Adrenal gland (tissue), 19 donors: ENCODE measurements at places on chromosomes 7 and 10.

DNA sequence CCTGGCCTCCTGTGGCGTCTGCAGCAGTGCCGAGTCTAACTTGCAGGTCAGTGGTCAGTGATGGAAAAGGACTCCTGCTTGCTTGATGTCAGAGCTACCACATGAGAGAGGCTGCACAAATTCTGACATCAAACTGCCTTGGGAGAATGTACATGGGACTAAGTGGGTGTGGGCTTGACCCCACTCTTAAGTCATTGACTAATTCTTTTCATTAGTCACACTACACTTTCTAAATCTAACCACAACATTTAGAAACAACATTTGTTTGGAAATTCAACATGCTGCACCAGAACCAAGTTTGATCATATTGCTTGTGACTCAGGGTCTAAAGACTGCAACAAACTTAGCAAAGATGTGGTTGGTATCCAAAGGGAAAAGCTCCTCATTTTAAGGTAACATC lies 24.4 kb upstream of the CDC14C start:
- DNase-seq: no peak

- peak; percentile 90 for DNase-seq
These were observed at the start of gene ZNF212 for GRCh38 chr7:149239345-149240143. TSS of gene ZNF212 (plus strand) at chr7:149239651. CDS start at chr7:149239779, 128 bp downstream.

DNA sequence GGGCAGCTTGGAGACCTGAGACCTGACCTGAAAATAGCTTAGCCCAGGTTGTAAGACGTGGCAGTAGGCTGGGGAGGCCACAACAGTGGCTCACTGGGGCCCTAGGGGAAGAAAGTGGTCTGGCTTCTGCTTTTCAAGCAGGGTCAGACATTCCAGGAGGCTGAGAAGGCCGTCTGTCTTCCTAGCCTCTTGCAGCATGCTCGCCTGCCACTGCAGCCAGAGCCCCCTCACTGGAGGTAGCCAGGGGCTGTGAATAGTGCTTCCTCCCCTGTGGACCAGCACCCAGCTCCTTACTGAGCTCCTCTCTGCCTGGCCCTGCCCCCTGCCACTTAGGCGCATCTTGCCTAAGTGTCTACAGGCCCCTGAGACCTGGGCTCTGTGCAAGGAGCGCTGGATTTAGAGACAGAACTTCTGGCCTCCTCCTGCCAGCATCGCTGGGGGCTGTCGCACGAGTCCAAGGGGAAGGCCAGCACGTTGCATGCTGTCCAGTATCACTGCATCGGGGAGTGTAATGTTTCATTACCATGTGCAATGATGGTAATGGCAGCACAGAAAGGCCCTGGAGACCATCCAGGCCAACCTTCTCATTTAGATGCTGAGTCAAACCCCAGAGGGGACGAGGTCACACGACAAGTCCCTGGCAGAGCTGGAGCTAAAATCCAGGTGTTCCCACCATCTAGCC lies 12.7 kb downstream of the ZMIZ1 start:
- DNase-seq: no peak

GRCh38 chr10:115772606-115773005 lies 500.4 kb downstream of the GFRA1 start:
- DNase-seq: no peak

DNA sequence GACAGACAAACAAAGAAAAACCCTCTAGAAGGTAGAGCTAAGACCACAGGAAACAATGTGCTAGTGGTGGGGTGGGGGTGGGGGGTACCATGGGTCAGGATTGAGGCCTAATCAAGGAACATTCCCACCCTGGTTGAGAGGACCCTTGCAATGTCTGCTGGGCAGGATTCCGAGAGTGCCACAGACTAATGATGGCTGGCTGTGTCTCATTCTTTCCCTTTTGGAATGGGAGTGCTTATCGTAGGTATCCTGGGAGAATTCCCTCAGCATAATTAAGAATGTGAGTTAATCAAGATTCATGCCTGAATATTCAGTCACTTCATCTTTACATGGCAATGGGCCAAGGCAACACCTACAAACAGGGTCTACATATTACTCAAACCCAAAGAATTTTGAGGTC lies 14.7 kb upstream of the MTPN start:
- DNase-seq: no peak

GRCh38 chr7:18445916-18446520 lies 49.5 kb upstream of the HDAC9 start:
- no peak for DNase-seq

- peak; percentile 25 for DNase-seq
These were observed 210.7 kb downstream of the SKAP2 start for GRCh38 chr7:26653430-26654399.

DNA sequence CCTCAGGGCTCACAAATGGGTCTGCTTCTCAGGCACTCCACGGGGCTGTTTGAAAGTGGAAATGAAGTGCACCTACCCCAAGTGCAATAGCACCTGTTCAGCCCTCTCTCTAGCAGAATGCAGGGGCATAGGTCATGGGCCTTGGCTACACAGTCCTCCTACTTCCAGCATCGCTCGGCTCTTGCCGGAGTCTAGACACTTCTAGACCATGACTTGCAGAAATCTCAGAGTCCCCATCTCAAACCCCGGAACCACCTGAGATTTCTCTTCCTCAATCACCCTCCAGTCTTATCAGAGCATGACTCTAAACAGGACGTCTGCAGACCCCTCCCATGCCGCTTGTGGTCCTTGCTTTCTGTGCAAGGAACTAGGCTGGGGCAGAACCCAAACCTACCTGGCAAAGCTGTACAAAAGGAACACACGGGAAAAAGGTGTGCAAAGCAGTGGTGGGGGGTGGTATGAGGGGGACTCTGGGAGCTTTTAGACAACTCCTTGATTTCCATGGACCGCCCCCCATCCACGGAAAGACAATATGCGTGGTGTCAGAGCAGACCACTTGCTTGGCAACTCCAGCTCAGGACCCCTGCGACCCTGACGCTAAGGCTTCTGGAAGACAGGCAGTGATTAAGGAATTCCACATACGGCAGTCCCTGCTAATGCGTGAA lies 13.8 kb downstream of the TMEM273 start:
- no peak for DNase-seq

DNA sequence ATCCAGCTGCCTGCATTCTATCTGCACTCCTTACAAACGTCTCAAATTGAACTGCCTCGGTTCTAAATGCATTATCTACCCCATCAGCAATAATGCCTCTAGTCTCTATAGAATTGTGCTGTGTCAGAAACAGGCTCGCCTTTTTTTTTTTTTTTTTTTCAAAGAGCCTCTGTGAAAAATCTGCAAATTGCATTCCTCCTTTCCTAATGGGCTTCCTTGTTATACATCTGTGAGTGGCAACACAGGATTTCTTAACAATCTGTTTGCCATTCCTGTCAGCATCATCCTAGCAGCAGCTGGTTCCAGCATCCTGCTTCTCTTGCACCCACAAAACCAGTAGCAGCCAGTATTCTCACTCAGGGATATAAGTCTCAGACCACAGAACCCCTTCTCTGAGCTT lies 413.5 kb upstream of the SEMA3D start:
- no peak for DNase-seq

- no peak for DNase-seq
These were observed 77.5 kb upstream of the CUX1 start for GRCh38 chr7:101739775-101740398.

GRCh38 chr7:114979803-114980507 lies 58.1 kb downstream of the MDFIC start:
- no peak for DNase-seq

- no peak for DNase-seq
These were observed 320.9 kb upstream of the IMMP2L start for GRCh38 chr7:111883241-111883640.

- DNase-seq: peak; percentile 57
These were observed 27.2 kb downstream of the GTF2IRD1 start for GRCh38 chr7:74480861-74481417.

GRCh38 chr7:130142654-130143333 lies 62.4 kb downstream of the TMEM209 start:
- peak; percentile 40 for DNase-seq

GRCh38 chr7:127715272-127715671 lies 63.3 kb downstream of the SND1 start:
- no peak for DNase-seq
